ENCODE measurements at places on chromosomes 11 and 22.

GRCh38 chr22:43099095-43099494 is 9.9 kb upstream of the TTLL1 start:
- DNase-seq = no peak

GRCh38 chr22:33519974-33520903 is 400.0 kb downstream of the LARGE1 start:
- no peak for DNase-seq

- no peak for DNase-seq
These were observed 24.5 kb upstream of the RNASEH2C start for GRCh38 chr11:65745049-65745448.

GRCh38 chr11:73186294-73186850 is 31.7 kb upstream of the P2RY2 start:
- no peak for DNase-seq

DNA sequence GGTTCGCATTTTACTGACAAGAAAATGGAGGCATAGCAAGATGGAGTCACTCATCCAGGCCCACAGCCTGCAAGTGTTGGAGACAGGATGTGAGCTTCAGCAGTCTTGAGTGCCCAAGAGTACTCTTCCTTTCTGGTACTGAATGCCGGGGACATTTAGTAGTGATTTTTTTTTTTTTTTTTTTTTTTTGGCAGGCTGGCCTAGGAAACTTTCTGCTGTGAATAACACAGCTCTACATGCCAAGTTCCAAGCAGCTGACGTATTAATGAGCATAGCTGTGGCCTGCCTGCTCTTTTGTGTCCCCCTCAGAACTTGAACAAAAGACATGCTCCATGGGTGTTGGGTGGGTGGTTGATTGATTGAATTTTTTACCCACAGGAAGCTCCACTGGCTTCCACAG is 195.5 kb upstream of the CADM1 start:
- DNase-seq = no peak

DNA sequence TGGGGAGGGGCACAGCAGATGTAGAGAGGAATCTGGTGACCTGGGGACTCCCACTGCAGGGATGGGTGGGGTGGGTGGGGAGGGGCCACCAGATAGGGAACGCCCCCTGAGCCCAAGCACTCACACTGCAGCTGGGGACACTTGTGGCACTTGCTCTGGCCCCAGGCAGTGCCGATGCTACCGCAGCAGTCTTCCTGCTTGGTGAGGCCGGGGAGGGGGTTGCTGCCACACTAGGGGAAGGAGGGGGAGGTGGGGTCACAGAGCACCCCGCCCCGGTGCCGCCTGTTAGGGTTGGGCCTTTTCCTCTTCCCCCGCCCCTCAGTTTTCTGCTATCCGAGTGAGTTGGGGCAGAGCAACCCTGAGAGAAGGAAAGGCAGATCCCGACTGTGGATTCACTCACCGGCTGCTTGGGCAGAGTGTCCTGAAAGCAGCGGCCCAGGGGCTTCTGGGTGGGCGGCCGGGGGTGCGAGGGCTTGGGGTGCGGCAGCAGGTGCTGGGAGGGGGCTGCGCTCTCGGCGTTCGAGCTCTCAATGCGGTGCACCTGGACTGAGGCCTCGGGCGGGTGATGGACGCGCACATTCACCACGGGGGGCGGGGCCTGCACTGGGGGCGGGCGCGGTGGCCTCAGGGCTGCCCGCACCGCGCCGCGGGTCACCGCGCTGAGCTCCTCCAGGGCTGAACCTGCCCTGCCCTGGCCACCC is 4.7 kb downstream of the LTBP3 start:
- DNase-seq = peak; percentile 71

GRCh38 chr11:44568331-44568657 is 2.8 kb downstream of the CD82 start:
- no peak for DNase-seq

GRCh38 chr11:57249384-57250319 is 12.6 kb upstream of the APLNR start:
- peak; percentile 63 for DNase-seq
